NCI-H1694 treated with DMSO at 0.1 percent for 48 hours (cell line): ENCODE measurements at places on chromosomes 6 and 20.

- no peak for DNase-seq
Measured at GRCh38 chr6:166752097-166752496, 125.0 kb upstream of the RPS6KA2 start.

- DNase-seq: peak; percentile 92
Measured at GRCh38 chr20:2101865-2102584, 398 bp downstream of the STK35 start.

GRCh38 chr6:52649536-52650160, 21.3 kb upstream of the TMEM14A start:
- no peak for DNase-seq

DNA sequence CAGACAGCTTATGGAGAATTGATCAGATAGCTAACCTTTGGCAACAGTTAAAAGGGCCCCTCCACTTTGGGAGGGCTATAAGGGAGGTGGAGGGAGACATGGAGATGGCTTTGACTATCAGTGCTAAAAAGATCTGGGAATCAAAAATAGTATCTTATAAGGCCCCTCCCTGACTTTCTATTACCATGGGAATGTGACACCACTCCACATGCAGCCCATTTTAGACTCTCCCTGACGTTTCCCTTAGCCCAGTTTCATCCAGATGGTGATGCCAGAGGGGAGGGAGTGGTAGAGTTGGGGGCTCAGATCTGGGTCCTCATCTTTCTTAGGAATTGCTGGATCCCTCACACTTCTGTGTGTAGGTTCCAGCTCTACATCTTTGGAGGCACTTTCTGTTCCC, 200.0 kb upstream of the DTNBP1 start:
- DNase-seq: no peak

- no peak for DNase-seq
Measured at GRCh38 chr6:142300302-142300701, 1.5 kb upstream of the ADGRG6 start.

- DNase-seq: no peak
Measured at GRCh38 chr6:12842114-12842513, 125.5 kb downstream of the PHACTR1 start.

DNA sequence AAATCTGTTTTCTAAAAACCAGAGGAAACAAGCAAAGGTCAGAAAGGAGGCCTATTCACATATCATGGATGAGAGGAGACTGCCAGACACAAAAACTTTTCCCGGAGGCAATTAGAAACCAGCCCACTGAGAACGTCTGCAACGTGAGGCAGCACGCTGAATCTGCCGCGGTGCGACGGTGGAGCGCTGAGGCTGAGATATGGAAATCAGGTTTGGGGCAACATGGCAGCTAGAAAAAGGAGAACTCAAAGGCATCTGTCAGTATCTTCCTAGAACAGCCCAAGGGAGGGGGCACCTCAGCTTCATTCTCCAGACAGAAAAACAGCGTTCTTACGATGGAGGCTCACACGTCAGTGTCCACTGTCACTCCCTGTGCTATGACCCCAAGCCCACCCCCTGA, 5.2 kb downstream of the PRELID3B start:
- DNase-seq: no peak

GRCh38 chr6:23213193-23213592, 643.8 kb downstream of the HDGFL1 start:
- no peak for DNase-seq

DNA sequence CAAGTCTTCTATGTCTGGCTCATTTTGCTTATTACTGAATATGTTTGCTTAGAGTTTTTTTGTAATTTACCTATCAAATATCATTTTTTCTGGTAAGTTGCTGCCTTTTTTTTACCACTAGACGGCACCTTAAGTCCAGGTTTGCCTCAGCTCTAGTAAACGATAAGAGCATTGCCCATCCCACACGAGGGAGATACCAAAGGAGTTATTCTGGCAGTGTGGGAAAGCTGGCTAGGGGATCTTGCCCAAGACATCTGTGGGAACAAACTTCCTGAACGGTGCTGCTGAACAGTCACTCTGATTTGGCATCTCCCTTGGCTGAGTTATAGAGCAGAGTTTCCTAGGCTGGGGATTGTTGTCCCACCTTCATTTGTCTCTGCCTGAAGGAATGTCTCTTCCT, 306.4 kb downstream of the COL12A1 start:
- no peak for DNase-seq

DNA sequence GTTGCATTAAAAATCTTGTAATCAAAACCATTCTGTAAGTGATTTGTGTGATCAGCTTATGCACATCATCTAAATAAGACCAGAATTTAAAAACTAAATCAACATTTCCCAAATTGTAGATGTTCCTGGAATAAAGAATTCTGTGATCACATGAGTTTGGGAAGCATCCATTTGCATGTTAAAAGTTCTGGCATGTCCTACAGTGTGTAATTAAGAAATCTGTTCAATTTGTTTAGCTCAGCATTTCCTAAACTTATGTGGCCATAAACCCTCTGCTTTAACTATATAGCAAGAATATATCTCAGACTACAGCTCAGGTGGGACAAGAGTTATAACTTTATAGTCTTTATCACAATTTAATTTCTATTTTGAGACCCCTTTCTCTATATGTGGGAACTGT, 399.1 kb downstream of the LAMA2 start:
- DNase-seq: no peak

DNA sequence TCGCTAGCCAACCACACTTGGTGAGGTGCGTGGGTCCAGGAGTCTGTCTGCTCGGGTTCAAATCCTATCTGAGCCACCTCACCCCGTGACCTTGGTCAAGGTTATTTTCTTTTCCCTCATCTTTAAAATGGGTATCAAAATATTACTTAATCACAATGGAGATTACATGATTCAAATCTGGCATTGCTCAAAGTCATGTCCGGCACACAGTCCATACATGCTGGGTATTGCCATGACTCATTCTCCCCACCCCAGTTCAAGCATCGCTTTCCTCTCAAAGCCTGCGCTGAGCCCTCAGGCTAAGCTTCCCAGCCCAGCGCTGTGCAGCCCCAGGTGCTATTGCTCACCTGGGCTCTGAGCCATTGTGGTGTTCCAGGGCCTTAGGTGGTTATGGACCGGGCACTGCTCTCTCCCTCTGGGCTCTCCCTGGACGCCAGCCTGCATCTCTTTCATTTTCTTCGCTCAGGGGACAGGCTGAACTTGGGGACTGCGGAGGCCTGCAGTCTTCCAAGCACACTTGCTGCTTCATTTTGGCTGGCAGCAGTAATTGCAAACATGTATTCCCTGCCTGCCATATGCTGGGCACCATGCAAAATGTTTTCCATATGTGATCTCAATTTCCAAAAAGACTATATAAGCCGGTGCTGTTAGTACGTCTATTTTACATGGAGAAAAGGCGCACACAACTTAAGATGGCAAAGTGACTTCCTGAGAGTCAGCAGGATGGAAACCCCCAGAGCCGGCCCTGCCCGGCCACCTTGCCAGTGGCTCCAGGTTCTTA, 27.3 kb downstream of the WRNIP1 start:
- peak; percentile 22 for DNase-seq

GRCh38 chr20:58614984-58615760, 35.9 kb upstream of the STX16 start:
- no peak for DNase-seq

DNA sequence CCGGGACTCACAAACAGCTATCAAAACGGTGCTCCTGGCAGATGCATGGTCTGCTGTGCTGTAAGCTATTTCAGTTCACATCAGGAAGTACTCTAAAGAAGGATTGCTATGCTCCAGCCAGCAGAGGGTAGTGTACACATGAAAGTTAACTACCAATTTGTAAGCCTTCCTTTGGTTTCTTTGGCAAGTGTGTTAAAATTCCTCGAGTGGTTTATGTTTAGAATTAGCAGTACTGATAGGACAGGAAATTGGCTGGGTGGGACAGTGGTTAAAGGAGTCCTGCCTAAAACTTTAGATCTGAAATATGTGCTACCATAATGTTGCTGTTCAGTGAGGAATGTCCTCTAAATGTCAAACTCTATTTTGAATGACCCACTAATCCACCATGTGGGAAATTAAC, 47.4 kb downstream of the TRMT11 start:
- peak; percentile 6 for DNase-seq

DNA sequence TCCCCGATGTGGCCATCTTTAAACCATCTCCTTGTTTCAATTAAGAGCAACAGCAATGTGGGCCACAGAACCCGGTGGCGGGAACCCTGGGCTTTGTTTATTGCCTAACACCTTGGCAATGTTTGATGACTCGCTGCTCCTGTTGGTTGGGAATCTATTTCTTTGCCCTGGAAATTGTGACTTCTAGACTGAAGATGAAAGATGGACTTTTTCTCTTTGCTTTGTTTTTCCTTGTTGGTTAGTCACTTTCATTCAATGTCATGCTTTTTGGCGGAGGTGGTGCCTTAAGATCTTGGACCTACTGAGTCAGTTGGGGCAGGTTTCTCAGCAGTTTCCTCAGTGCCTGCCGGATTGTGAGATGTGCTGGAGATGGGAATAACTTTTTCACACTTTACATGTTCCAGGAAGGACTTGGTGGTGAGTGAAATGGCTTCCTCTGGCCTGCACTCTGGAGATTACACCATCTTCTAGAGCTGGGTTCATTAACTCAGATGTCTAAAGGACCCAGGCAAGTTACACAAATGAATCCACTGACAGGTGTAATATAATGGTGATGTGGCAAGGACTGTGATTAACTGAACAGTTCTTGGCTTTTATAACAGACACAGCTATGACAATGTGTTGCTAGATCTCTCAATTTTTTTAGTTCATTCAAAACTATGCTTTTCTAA, 56.3 kb downstream of the TSHZ2 start:
- no peak for DNase-seq

GRCh38 chr20:9225879-9226278, 157.0 kb downstream of the PLCB4 start:
- DNase-seq: no peak

DNA sequence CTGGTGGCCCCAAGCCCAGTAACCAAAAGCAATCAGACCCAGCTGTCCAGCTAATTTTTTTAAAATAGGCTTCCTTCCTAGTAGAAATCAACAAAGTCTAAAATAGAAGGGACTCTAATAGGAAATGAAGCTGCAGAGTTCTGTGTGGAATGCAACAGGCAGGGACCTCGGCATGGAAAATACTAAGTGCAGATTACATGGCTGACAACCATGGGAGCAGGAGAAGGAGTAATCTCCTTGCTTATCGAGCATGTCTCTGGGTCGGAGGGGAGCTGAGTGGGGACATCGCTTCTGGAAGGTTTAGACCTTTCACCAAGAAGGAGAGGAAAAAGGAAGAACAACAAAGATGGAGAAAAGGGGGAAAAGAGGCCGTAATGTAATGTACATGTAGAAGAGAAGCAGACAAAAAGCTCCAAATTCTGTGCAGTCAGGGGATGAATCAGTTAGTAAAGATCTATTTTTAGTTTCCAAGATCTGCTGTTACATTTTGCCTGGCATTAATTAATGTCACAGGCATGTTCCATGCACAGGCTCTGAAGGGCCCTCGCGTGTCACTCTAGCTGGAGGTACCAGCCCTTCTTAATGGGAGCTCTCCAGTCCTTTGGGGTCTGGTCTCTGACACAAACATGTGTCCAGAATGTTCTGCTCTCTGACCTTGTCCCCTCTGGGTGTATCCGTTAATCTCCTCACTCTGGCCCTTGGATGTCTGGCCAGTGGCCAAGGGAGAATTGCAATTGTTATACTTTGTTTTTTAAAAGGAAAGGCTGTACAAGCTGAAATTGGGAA, 16.6 kb upstream of the ZNF831 start:
- DNase-seq: no peak

DNA sequence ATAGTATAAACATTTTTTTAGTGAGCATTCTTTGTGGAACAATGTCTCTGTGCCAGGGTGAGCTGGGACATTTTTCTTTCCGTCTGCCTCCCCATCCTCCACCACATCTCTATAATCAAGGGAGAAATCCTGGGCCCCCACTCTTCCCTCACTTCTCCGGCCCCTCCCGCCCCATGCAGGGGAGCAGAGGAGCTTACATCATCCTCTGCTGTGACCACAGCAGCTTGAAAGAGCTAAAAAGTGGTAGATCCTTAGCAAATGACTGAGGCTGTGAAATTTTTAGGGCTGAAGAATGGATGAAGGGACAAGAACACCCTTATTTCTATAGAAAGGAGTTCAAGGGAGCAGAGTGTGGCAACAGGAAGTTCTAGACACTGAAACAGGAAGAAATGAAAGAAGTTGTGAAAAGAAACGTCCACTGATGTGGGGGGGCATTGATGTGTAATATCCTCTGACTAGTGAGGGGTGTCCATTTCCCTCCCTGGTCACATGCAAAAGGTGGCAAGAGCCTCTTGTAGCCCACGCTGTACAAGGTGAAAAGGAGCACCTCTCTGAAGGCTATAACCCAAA, 380.3 kb upstream of the JARID2 start:
- DNase-seq: no peak

GRCh38 chr20:31968291-31969126, 558 bp downstream of the XKR7 start:
- DNase-seq: no peak

- no peak for DNase-seq
Measured at GRCh38 chr6:123925350-123925749, 121.7 kb downstream of the NKAIN2 start.

GRCh38 chr6:147381712-147382111, 126.8 kb upstream of the SAMD5 start:
- no peak for DNase-seq

DNA sequence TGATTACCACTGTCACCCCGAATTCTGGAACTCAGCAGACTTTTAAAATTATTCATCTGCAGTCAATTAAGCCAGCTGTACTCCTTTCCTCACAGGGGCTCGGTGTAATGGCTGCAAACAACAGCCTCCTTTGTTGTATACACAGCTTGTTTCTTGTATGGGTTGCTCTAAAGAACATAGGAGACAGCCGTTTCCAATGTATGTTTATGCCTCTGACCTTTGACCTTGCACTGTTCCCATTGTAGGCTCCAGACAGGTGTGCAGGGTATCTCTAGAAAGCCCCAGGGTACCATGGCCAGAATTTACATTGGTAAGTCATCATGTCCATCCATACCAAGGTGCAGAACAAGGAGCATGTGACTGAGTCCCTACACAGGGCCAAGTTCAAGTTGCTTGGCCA, 11.5 kb upstream of the TENT5A start:
- no peak for DNase-seq
